ENCODE measurements at places on chromosomes 1 and 21.
A peak's percentile ranks its signal among the peaks of the same experiment; 100 is the strongest.

- no peak for DNase-seq
These were observed at the start of gene SELENBP1 for GRCh38 chr1:151372058-151372934. Gene SELENBP1, minus strand, starts transcription at chr1:151372705. Its CDS starts 64 bp downstream, at chr1:151372641.

GRCh38 chr1:246532519-246532918 lies 25.4 kb upstream of the SMYD3 start:
- DNase-seq = no peak

DNA sequence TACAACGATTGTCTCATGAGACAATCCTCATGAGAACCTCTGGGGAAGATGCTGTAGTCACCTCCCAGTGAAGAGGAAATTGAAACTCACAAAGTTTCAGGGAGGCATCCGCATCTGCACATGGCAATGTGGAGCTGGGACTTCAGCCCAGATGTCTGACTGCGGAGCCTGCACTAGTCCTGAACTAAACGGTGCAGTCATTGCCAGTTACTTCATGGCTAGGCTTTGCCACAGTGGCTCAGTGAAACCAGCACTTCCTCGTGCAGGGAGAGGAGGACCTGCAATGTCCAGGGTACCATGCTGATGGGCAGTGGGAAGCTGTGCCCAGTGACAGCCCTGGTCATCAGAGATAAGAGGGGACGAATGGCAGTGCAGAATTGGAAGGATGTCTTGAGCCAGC lies 40.7 kb upstream of the ETS2 start:
- no peak for DNase-seq

- DNase-seq = no peak
These were observed 34.4 kb downstream of the WNT4 start for GRCh38 chr1:22108339-22109105.

DNA sequence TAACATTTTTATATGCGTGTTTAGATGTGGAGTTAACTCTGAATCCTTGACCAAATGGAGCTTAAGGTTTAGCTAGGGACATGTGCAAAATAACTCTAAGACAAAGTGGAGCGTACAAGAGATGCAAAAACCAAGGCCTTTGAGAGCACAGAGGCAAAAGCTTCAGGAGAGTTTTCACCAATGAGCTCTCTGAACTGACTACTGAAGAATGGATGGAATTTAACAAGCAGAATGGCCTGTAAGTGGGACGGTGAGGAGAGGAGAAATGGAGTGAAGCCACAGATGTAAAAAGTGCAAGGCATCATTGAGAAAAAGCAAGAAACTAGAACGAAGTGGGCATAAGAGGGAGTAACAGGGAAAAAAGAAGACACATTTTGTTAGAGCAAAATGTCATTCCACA lies 260.0 kb downstream of the RGS7 start:
- no peak for DNase-seq

DNA sequence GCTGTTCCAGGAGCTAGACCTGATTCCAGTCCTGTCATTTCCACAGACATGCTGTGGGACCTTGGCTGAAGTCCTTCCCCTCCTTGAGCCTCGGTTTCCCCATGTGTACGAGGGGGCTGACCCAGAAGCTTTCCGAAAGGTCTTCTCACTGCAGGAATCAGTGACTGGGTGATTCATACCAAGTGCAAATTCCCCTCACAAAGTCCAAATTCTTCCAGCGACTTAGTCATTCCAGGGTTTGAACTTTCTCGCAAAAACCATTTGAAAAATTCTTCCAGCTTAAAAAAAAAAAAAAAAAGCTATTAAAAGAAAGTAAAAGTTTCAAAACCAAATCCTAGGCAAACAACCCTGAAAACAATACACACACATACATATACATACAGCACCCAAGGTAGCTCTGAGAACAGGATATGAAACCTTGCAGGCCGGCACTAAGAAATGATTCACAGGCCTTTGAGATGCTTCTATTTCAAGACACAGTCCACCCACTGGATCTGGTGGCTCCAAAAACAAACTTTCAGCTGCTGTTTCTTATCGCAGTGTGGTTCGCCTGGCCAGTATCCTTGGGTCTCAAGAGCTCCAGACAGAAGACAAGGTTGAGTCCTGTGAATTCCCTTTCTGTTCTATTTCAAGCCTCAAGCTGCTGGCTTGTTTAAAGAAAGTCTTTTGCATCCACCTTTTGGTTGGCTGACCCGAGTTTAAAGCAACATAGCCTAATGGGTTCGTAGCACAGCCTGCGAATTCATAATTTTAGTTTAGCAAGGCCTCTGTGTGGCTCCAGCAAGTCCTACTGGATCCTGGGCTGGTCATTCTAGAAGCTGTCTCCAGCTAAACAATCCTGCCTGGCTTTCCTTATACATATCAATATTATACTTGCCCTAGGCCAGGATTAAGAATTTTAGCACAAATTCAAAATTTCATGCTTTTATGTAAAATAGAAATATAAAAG lies 18.0 kb upstream of the ID3 start:
- peak; percentile 66 for DNase-seq

- no peak for DNase-seq
These were observed 90.0 kb downstream of the ARHGEF10L start for GRCh38 chr1:17629460-17629859.

GRCh38 chr1:1434824-1435105 lies 725 bp upstream of the VWA1 start:
- DNase-seq = no peak

GRCh38 chr1:180674603-180675530 lies 43.0 kb downstream of the XPR1 start:
- no peak for DNase-seq

DNA sequence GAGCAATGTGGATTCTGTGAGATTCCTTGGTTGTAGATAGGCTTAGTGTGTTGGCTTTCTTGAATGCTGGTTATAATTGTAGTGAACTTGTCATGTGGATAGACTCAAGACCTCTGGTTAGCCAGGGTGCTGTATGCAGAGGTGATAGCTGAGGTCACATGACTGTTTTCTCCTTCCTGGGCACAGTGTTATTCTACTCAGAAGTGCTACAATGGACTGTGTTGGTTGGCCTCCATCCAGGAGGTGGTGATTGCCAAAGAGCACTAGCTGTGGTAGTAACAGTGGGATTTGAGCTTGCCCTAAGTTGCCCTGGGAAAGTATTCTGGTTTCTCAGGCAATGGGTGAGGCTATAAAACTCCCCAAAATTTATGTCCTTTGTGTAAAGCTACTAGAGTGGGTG lies 71.6 kb downstream of the SH3BGR start:
- DNase-seq = no peak

DNA sequence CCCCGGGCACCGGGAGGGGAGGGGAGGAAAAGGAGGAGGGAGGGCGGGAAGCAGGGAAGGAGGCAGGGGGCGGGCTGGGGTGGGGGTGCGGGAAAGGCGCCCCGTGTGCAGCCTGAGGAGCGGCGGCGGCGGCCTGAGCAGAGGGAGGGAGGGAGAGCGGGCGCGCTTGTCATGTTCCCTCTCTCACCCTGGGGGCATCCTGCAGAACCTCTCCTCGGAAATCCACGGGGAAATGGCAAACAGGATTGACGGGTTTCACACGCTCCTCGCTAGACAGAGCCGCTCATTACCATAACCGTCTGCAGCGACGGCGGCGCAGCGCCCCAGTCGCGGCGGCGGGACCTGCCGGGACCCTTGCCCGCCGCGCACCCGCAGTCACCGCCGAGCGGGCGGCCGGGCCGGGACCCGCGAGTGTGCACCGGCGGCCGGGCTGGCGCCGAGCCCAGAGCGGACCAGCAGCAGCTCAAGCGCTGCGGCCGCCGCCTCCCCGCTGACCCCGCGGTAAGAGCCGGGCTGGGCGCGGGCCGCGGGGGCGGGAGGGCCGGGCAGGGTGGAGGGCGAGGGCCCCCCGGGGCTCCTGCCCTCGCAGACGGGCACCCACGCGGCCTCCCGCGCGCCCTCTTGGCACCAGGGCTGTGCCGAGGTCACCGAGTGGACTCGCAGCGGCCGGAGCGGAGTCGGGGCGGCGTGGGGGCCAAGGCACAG lies at the start of gene SERTAD4:
SERTAD4 (plus strand) TSS at position 286 of the 705 bp plus-strand sequence. CDS start 5,165 bp downstream, outside the sequence.
- no peak for DNase-seq

- no peak for DNase-seq
These were observed 33.0 kb downstream of the ACOT11 start for GRCh38 chr1:54580856-54581550.

GRCh38 chr1:233394860-233395717 lies 67.6 kb downstream of the MAP3K21 start:
- no peak for DNase-seq

DNA sequence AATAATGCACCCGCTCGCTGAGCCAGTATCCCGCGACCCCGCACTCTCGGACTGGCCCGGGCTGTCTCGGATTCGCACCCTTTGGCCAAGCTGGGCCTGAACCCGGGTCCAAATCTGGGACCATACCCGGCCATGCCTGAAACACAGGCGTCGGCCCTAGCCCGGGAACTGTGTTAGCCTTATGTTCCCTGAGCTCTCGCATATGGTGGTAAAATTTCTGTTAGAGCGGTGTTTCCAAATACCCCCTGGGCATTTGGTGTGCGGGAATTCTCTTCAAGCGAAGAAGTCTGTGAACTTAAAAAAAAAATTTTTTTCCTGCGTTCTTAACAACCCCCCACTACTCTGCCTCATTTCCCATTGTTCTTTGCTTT lies 3.1 kb downstream of the RNF220 start:
- DNase-seq = no peak

- DNase-seq = no peak
These were observed 21.8 kb upstream of the GORAB start for GRCh38 chr1:170510163-170510562.

DNA sequence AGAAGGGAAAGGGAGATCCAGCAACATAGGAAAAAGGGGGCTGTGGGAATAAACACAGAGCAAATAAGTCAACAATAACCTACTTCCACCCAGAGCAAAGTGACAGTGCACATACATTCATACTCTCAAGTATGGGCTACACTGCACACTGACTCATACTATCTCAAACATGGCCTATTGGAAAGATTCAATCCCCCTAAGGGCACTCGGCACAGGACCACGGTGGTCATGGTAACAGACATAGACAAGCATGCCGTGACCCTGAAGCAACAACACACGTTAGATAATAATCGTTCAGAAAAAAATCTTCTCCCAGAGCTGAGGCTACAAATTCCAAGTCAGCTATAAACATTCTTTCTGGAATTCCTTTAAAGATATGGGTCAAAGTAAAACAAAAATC lies 16.8 kb upstream of the JAK1 start:
- no peak for DNase-seq

DNA sequence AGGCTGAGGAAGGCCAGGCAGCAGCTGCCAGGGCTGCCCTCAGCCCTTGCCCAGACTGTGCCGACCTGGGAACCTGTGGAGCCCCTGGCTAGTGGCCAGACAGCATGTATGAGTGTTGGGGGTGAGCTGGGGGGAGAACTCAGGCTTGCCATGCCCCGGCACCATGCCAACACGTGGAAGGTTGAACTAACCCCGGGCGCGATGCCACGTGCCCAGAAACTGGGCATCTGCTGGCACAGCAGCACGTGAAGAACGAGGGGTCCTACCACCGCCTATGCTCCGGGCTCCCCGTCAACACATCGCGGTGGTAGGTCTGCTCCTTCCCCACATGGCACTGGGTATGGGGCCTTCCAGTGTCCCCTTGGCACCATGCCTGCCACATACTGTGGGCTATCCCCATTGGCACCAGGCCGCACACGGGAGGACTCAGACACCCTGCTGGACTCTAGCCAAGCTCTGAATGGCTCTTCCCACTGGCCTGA lies 68.7 kb downstream of the CASZ1 start:
- DNase-seq = no peak

DNA sequence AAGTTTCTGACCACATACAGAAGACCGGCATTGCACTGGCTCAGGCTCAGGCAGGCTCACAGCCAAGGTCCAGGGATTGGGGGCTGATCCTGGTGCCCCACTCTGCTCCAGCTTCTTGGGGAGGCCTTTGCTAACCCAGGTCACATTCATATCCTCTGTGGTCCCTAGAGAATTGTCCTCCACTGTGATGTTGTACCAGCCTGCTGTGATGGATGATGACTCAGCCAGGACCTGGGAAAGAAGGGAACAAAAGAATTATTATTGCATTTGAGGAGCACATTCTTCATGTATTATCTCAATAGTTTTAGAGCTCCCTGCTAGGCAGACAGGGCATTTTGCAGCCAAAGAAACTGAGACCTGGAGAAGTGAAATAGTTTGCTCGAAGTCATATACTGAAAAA lies 114.3 kb upstream of the ETV3 start:
- DNase-seq = no peak

GRCh38 chr1:207745285-207745684 lies 6.6 kb upstream of the CD46 start:
- DNase-seq = no peak

GRCh38 chr1:36116901-36117300 lies 8.1 kb downstream of the COL8A2 start:
- no peak for DNase-seq

DNA sequence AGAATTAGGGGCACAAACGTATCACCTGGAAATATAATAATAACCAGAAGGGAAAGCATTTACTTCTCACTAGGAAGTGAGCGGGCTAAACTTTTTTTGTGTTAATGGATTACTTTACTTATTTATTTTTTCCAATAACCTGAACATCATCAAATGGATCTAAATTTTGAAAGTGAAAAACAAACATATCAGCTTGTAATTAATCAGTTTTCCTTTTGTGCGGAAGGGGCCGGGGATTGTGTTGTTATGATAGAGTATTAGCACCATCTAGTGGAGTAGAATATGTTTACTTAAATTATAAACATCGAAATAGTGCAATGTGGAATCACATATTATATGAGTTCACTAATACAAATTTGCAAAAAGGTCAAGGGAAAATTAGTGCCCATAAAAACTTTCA lies 9.0 kb downstream of the CFH start:
- no peak for DNase-seq

GRCh38 chr1:205043866-205044265 lies 854 bp downstream of the CNTN2 start:
- no peak for DNase-seq

- DNase-seq = no peak
These were observed 36.7 kb upstream of the LRRC8B start for GRCh38 chr1:89487972-89488371.

- DNase-seq = no peak
These were observed 46.2 kb downstream of the DDR2 start for GRCh38 chr1:162678439-162678838.

- no peak for DNase-seq
These were observed 482.8 kb upstream of the NFIA start for GRCh38 chr1:60599574-60599973.

GRCh38 chr1:54815086-54815876 lies 14.2 kb upstream of the TTC22 start:
- DNase-seq = no peak

GRCh38 chr1:93701629-93702028 lies 20.0 kb upstream of the BCAR3 start:
- no peak for DNase-seq

GRCh38 chr1:2539312-2539907 lies 9.3 kb upstream of the HES5 start:
- DNase-seq = no peak

DNA sequence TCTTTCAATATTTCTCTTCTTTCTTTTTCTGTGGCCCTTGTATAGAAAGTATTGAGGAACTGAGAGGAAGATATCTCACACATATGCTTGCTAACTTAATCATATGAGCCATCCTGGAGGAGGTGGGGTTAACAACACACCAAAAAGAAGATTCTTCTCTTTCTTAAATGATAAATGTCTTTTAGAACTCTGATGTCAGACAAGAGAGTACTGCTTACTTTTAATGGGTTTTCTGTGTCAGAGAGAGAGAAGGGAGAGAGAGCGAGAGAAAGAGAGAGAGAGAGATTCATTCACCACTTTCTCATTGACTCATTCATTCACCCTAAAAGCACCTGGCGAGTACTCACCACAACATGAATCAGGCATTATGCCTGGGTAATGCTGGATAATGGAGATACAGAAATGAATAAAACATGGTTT lies 250.3 kb upstream of the SGIP1 start:
- DNase-seq = peak; percentile 33

Measured in stimulated activated naive B cell treated with anti-CD40 and anti-IgM and Interleukin-4, amounts not matched to agents 10 μg/mL and 1 μg/mL and 100 μg/mL, for 72 hours (primary cell).